ENCODE measurements at places on chromosomes 7 and 10.

- DNase-seq = no peak
These were observed 10.9 kb upstream of the FIS1 start for GRCh38 chr7:101255796-101256195.

DNA sequence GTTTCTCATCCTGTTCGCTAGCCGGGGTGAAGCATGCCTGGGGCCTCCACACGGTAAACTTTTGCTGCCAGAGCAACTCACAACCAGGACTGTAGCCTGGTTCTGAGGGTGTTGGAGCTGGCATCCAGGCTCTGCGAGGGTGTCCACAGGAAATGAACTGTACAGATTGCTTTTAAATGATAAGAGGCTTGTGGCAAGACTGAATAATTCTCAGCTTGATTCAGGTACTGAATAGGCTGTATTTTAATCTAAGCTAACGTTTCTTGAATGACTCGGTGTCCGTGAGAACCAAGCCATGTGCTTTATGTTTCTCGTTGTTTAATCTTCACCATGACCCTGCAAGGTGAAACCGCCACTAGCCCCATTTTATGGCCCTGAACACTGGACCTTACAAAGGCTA lies 49.3 kb downstream of the EEPD1 start:
- no peak for DNase-seq

DNA sequence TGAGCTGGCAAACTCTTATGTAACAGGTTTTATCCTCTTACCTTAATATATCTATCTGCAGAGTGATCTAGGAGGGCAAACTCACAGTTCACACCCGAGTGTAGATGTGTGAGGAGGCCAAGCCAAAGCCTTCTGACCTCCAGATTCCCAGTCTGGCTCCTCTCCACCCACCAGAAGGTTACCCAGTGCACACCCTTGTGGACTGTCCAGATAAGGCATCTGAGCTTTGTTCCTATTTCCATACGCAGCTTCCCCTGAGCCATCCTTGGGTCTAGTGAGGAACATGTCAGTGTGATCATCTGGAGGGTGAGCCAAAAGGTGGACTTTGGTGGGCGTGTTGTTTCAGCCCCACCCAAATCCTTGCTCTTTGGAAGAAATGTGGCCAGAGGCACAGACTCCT lies 203.0 kb upstream of the MEOX2 start:
- DNase-seq = no peak

DNA sequence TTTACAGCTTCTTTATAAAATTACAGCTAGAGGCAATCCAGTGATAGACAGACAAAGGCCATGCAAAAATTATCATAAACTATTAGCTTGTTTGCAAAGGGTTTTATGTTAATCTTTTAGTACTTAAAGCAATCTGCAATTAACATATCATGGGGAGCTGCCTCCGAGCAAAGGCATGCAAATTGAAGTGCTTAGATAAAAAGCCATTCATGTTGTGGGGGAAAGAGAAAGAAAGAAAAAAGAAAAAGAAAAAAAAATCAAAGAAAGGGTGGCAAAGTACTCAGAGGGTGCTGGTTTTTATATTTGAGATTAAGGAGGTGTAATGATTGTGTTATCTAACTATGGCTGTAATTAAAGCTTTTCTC lies 799.5 kb downstream of the LRMDA start:
- no peak for DNase-seq

GRCh38 chr7:103314852-103315251 lies 17.6 kb downstream of the PMPCB start:
- DNase-seq = no peak

GRCh38 chr7:151810441-151811232 lies 66.3 kb downstream of the PRKAG2 start:
- no peak for DNase-seq

DNA sequence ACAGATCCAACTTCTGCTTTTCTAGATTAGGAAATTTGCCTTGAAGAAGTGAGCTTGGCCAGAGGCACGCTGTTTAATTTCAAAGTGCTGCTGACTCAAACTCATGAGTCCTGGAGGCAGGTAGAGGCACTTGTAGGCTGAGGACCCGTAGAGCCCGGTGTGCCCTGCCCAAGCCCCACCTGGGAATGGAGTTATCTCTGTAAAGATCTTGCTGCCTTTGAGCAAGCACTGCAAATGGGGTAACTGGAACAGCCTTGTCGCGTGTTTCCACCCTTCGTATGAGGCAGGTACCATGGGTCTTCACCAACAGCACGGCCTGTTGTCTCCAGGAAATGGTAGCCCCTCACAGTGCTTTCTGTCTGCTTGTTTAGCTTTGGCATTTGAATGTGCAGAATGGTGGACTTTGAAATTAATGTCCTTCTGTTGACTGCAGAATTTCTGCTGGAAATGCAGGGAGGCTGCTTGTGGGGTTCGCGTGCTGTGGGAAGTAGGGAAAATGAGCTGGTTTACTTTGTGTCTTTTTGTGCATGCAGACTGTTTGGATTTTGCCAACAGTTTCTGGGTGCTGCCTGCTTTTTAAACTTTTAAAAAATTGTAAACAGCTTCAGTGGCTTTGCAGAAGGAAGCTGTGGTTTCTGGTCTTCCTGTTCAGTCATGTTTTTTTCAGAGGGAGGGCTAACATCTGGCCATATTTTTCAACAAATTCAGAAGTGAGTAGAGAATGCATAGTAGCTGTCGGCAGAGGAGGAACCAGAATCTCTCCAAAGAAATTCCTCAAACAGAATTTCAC lies 27.2 kb downstream of the CCM2 start:
- DNase-seq = no peak

DNA sequence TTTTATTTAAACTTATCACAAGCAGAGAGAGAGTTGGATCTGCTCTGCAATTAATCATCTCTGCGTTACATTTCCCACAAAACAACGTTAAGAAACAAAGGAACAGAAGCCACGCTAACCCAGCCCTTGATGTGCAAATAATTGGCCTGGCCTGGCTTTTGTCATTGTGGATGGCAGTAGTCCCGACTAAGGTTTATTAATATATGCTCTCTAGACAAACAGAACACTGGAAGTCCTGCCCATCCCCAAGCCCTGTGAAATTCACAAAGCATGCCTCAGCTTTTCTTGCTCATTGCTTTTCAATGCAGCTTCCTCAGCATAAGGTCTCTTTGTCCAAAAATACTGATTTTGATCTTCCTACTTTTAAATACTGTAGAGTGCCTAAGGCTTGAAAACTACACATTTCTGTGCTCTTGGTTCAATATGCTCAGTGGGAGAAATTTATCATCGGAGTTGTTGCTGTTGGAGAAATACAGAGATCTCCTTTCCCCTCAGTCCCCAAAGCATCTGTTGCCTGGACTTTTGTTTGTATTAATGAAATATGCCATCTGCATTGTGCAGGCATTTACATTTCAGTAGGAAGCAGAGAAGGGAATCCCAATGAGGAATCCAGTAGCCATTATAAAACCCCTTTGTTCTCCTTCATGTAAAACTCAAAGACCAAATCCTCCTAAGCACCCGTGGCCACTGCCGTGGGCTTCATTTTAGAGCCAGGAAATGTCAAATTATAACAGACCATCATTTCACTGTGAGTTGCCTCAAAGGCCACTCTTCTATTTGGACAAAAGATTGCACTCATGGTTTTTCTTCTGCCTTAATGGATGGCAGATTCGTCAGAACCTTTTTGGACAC lies 61.1 kb downstream of the SORCS1 start:
- DNase-seq = no peak

GRCh38 chr7:24869572-24869971 lies 110.4 kb downstream of the OSBPL3 start:
- DNase-seq = no peak

DNA sequence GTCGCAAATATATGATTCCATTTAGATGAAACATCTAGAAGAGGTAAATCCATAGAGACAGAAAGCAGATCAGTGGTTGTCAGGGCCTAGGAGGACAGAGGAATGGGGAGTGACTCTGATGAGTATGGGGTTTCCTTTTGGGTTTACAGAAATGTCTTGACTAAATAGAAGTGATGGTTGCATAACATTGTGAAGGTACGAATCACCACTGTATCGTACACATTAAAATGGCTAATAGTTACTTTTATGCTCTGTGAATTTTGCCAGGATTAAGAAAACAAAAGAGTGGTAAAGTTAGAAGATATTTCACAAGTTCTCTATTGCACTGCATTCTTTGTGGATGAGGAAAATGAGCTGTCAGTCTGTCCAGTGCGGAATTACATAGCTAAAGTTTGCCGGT lies 407.4 kb downstream of the KCNMA1 start:
- DNase-seq = no peak

- DNase-seq = no peak
These were observed 173.5 kb downstream of the PLXNA4 start for GRCh38 chr7:132402751-132403245.

DNA sequence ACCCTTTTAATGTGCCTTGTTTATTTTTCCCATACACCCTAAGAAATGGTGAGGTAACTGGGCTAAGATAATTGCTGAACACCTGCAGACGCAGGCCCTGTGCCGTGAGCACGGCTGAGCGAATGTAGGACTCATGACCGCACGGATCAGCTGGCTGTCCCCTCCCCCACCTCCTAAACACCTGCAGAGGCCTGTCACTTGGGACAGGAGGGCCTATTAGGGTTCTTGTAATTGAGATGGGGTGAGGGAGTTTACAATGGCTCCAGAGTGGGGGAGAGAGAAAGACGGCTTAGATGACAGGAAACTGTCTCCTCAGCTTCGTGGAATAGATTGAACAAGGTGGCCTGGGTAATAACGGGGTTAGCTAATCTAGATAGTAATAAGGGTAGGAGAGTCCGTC lies 291.7 kb upstream of the HABP2 start:
- DNase-seq = no peak

DNA sequence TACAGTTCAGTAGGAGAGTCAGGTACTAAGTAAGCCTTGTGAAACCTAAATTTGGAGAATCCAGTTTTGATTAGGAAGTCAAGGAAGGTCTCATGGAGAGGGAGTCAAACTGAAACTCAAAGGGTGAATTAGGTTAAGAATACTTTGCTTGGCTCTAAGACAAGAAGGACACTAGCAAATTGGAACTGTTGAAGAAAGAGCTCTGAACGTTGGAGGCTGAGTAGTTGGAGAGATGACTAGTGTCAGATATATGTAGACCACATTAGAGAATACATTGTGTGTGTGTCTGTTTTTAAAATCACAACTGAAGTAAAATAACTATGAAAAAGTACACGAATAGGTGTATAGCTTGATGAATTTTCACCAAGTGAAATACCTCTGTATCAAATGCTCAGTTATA lies 6.3 kb downstream of the VPS26A start:
- no peak for DNase-seq

- no peak for DNase-seq
These were observed 67.5 kb upstream of the INSIG1 start for GRCh38 chr7:155230169-155230593.

Data from effector CD8-positive, alpha-beta T cell (primary cell).